ENCODE measurements at places on chromosomes 16 and 17.
A peak's percentile ranks its signal among the peaks of the same experiment; 100 is the strongest.

- no peak for DNase-seq
These were observed 28.2 kb downstream of the ZNF652 start for GRCh38 chr17:49333804-49334203.

- DNase-seq = no peak
These were observed 19.9 kb upstream of the RBL2 start for GRCh38 chr16:53414381-53414780.

- DNase-seq = peak; percentile 53
These were observed at the start of gene ABCC1 for GRCh38 chr16:15949210-15950160. TSS of gene ABCC1 (plus strand) at chr16:15949616. CDS start at chr16:15949752, 136 bp downstream.

- DNase-seq = no peak
These were observed 52.3 kb downstream of the MGAT5B start for GRCh38 chr17:76920364-76921139.

DNA sequence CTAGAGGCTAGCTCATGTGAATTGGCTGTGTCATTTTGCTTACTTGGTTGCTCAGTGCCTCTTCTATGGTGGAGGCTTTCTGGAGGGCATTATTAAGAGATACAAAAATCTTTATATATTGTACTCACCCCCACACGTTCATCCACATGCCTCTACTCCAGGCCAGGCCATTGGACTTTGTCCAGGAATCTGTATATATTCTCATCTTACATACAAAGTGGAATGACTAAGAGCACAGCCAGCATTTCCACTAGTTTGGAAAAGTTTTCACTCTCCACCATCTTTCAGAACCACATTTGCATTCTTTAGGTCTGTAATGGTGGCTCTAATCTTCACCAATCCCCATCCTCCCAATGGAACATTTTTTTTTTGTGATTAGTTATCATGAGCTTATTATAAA is 4.8 kb upstream of the GLG1 start:
- no peak for DNase-seq

- peak; percentile 84 for DNase-seq
These were observed at the start of gene CLTC for GRCh38 chr17:59619298-59620063. TSS of gene CLTC (plus strand) at chr17:59619895. CDS start at chr17:59620132, 237 bp downstream.

- DNase-seq = no peak
These were observed 257.7 kb upstream of the FOXF1 start for GRCh38 chr16:86252596-86252995.

DNA sequence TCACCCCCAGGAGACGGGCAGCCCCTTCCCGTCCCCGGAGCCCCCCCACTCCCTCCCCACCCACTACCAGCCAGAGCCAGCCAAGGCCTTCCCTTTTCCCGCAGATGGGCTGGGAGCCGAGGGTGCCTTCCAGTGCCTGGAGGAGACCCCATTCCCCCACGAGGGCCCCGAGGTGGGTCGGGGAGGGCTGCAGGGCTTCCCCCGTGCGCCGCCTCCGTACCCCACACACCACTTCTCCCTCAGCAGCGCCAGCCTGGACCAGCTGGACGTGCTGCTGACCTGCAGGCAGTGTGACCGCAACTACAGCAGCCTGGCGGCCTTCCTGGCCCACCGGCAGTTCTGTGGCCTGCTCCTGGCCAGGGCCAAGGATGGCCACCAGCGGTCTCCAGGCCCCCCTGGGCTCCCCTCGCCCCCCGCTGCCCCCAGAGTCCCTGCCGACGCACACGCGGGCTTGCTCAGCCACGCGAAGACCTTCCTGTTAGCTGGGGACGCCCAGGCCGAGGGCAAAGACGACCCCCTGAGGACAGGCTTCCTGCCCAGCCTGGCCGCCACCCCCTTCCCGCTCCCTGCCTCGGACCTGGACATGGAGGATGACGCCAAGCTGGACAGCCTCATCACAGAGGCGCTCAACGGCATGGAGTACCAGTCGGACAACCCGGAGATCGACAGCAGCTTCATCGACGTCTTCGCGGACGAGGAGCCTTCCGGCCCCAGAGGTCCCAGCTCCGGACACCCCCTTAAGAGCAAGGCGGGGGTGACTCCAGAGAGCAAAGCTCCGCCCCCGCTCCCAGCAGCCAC is 23.5 kb upstream of the ZFPM1 start:
- no peak for DNase-seq

DNA sequence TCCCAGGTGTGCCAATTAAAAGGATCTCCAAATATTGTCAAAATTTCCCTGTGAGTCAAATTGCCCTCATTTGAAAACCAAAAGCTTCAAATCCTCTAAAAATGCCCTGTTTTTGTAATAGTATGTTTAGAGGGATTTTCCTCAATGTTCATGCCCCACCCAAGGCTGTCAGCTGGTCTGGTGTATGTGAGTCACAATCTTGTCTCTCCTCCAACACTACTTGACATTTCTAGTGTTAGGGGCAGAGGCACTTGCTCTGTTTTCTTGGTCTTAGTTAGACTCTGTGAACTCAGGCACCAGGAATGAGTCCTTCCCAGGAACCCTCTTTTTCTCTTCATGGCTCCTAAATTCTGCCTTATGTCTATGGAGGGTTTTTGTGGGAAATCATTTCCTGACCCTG is 634.8 kb downstream of the KCNJ2 start:
- no peak for DNase-seq

DNA sequence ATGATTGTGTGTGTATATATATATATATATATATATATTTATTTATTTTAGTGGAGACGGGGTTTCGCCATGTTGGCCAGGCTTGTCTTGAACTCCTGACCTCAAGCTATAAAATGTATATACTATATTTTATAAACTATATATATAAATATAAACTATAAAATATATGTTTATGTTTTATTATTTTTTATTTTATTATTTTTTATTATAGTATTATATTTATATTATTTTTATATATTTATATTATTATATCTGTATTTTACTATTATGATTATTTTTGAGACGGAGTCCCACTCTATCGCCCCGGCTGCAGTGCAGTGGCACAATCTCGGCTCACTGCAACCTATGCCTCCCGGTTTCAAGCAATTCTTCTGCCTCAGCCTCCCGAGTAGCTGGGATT is 10.5 kb upstream of the PHOSPHO1 start:
- DNase-seq = no peak

DNA sequence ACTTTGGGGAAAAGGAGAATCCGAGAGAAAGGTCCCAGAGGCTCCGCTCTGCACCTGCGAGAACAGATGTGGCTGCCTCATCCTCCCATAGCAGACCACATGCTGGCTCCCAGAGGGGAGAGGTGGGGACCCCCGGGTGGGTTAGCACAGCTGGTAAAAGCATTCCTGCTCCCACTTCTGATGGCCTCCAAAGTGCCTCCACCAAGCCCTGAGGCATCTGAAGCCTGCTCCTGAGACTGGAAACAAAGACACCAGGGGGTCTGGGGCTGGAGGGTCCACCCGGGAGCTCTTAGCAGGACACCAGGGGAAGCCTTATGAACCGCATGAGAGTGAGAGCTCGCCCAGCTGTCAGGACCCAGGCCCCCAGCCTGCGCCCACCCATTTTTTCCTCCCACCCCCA is 46.4 kb downstream of the ZNF423 start:
- no peak for DNase-seq

GRCh38 chr17:34245351-34245905 is 9.7 kb upstream of the CCL2 start:
- DNase-seq = no peak

DNA sequence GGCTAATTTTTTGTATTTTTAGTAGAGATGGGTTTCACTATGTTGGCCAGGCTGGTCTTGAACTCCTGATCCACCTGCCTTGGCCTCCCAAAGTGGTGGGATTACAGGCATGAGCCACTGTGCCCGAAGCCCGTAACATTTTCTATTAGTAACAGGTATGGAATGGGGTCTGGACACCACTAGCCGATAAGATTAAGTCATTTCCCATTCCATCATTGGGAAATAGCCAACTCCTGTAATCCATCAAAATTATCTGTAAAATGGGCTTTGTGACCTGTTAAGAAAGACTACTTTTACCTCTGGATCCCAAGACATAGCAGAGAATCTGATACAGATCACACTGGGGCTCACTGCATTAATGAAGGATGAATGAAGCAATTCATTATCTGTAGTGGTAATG is 3.9 kb upstream of the LUC7L3 start:
- DNase-seq = no peak

GRCh38 chr17:69723741-69724140 is 309.2 kb downstream of the MAP2K6 start:
- DNase-seq = no peak

- no peak for DNase-seq
These were observed 541 bp downstream of the ACACA start for GRCh38 chr17:37405955-37406634.

- DNase-seq = no peak
These were observed 1.2 kb downstream of the HS3ST4 start for GRCh38 chr16:25692742-25693508.

DNA sequence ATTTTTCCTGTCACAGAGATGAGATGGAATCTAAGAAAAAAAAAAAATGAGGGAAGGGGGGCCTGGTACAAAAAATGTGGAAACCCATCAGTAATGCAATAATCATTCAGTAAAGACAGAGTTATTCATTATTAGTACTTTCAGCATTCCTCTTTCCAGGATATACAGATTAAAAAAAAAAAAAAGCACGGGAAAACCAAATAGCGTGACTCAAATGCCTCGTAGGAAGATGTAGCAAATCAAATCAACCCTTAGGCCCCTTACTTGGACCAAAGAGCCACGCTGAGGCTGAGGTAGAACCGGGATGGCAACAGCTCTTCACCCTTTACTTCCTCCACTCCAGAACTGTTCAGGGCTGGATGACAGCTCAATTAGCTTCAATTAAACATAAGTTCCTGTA is 52.5 kb downstream of the SMG6 start:
- no peak for DNase-seq

GRCh38 chr17:73910206-73910605 is 266.0 kb upstream of the SDK2 start:
- DNase-seq = no peak

- DNase-seq = no peak
These were observed 24.3 kb upstream of the RFFL start for GRCh38 chr17:35087731-35088355.

- no peak for DNase-seq
These were observed 14.6 kb upstream of the CSNK1D start for GRCh38 chr17:82287868-82288801.

- no peak for DNase-seq
These were observed 1.5 kb upstream of the PRKCA start for GRCh38 chr17:66300956-66301355.

- DNase-seq = no peak
These were observed 74.9 kb downstream of the CMIP start for GRCh38 chr16:81519301-81520150.

DNA sequence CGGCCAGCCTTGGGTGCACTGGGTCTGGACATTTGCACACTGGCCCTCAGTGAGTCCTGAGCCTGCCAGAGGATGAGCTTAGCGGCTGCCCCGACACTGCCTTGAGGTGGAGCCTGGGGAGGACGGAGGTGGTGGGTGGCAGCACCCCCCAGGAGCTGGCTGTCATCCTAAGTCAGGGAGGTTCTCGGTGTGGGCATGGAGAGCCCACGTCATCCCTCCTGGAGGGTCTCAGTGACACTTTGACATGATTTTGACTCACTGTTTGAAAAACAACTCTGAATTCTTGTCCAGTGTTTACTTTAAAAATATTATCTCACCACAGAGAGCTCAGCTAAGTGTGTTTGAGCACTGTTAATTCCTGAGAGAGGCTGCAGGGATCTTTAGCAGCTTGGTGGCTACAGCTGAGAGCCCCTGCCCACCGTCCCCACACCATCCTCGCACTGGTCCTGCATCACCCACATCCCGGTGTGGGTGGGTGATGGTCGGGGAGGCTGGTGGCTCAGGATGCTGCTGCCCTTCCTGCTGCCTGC is 63.1 kb downstream of the BANP start:
- no peak for DNase-seq

- DNase-seq = no peak
These were observed 228.3 kb upstream of the WSCD1 start for GRCh38 chr17:5841862-5842261.

DNA sequence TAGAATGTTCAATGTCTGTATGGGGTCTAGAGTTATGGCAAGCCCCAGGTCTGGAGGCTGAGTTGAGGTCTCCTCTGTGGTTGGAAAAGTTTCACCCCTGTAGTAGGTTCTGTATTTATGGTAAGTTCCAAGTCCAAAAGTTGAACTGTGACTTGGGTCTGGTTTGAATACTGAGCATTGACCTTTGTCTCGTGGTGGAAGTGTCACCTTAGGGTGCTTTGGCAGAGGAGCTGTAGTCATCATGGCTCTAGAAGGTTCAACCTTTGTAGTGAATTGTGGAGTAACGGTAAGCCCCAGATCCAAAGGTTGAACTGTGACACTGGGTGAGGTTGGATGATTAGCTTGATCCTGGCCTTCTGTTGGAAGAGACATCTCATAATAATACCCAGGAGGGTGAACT is 17.6 kb downstream of the RDM1 start:
- no peak for DNase-seq

DNA sequence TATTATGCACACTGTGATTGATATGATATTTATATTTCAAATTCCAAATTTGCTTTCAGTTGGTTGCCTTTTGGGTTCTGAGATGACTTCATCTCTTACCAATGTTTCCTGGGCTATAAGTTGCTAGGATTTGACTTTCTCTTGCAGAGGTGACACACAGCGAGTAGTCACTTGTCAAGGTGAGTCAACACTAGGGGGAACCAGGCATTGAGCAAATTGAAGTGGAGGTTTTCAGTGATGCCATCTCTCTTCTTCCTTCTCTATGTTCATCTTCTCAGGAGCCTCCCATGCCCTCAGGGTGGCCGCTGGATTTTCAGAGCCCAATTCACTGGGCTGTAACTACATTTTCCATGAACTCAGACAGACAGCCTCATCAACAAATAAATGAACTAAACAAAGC is 6.0 kb upstream of the CPD start:
- no peak for DNase-seq

- peak; percentile 53 for DNase-seq
These were observed 43.3 kb downstream of the PGS1 start for GRCh38 chr17:78421534-78422266.

DNA sequence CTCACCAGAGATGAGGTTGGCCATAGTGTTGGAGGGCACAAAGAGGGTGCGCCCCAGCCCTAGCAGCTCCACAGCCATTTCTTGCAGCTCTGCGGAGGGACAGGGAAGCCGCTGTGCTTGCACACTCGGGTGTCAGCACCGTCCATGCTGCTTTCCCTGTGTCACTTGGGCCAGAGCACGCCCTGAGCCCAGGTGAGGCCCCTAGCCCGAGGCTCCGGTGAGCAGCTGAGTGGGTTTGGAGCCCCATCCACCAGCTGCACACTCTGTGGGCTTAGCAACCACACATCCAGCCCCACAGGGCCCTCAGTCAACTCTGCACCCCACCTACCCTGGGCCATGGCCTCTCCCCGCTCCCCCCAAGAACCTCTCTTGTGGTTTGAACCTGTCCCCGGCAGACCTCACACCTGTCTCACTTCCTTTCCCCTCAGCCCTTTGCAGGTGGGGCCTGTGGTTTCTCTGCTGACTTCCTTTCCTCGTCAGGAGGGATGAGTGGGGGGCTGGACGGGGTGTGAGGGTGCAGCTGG is 20.7 kb downstream of the TMEM235 start:
- no peak for DNase-seq

GRCh38 chr16:49608779-49609178 is 235.2 kb downstream of the C16orf78 start:
- DNase-seq = no peak
